Activated T-cell treated with anti-CD3 and anti-CD28 coated beads for 24 hours (primary cell): ENCODE measurements at places on chromosomes 11 and 22.

- no peak for DNase-seq
Observed at GRCh38 chr11:86798988-86799387, 1.4 kb upstream of the PRSS23 start.

GRCh38 chr11:78499971-78500370, 74.7 kb downstream of the NARS2 start:
- DNase-seq = no peak

GRCh38 chr11:95766701-95767100, 22.9 kb downstream of the FAM76B start:
- no peak for DNase-seq

DNA sequence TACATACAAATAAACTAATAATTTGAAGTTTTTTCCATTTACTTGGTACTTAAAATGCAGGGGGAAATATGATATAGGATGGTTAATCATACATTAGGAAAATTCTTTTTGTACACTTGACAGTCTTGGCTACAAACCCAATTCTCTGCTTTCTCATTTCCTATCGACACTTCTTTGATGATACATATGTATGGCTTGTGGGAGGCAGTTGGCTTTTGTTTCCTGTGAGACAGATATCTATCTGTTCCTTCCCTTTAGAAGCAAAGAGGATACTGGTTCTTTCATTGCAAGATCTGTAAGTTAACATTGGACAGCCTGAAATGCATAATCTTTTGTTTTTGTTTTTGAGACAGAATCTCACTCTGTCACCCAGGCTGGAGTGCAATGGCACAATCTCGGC, 47.9 kb upstream of the ADORA2A start:
- DNase-seq = no peak
